NCI-H1436 treated with DMSO at 0.1 percent for 48 hours (cell line): ENCODE measurements at places on chromosomes 5 and 9.
A peak's percentile ranks its signal among the peaks of the same experiment; 100 is the strongest.

DNA sequence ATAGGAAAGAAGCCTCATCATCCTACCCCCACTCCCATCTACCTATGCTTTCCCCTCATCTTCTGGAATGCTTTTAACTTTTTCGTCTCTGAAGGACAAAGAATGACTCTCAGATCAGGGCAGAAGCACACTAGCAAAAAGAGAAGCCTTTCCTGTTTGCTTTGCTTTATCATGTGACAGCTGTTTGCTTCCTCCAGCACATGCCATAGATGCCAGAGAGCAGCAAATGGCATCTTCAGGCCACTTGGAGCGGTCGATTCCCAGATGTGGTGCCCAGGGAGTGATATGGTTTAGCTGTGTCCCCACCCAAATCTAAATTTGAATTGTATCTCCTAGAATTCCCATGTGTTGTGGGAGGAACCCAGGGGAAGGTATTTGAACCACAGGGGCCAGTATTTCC is 294.8 kb downstream of the GADD45G start:
- DNase-seq, result no peak

DNA sequence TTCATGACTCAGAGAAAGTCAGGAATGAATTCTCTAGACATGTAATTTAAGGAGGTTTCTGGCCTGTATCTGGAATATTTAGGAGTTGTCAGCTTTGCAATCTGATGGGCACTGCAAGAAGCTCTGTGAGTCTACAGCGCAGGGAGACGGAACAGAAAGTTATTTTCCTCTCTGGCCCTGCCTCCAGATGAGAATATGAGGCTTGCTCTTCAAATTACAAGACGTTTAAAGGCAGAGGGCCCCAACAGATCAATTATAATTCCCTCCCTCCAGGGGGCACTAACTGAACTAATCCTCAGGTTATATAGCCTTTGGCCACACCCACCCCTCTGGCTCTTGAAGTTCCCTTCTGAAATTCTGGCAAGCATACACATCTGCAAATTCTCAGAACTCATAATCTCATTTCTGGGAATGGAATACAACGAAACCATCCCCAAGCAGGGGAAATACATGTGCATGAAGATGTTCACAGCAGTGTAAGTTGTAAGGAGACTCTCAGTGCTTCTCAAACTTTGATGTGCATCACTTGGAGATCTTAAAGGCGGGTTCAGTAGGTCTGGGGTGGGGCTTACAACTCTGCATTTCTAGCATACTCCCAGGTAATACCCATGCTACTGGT is 307.6 kb downstream of the CWC27 start:
- DNase-seq, result no peak

- no peak for DNase-seq
Observed at GRCh38 chr5:109411627-109412026, 1.9 kb upstream of the PJA2 start.

- DNase-seq, result peak; percentile 77
Observed at GRCh38 chr9:105877721-105878120, 183.4 kb downstream of the TMEM38B start.

DNA sequence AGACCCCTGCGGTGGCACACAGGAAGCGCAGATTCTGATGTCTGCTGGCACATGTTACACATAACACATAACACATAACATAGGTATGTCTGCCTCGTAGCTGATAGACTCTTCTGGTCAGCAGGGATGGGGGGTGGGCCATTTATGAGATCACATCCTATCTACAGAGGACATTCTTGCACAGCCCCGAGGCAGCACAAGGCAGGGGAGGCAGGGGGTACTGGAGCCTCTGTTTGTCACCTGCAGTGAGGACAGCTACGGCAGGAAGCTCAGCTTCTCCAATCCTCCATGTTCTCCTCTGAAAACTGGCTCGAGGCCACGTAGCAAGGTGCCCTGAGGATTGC is 16.7 kb upstream of the MED10 start:
- no peak for DNase-seq

GRCh38 chr5:95365302-95366095 is 25.7 kb upstream of the FAM81B start:
- DNase-seq, result no peak

- DNase-seq, result no peak
Observed at GRCh38 chr5:172370648-172371545, 83.4 kb downstream of the SH3PXD2B start.

GRCh38 chr9:20980832-20981455 is 50.5 kb downstream of the HACD4 start:
- no peak for DNase-seq

DNA sequence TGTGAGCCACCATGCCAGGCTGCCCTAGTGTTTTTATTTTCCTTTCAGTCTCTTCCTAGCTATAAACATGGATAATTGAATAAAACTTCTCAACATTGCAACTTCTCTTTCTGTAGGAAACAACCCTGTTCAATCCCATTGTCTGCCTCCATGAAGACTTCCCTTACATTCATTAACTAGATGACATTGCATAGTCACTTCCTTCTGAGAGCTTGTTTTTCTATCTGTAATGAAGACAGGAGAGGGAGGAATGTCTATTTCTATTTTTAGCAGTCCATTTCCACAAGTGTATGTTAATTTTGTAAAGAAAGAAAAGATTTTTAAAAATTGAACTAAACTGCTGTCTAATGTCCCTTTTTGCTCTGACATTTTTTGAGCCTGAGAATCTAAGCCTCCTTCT is 55.6 kb upstream of the MELK start:
- DNase-seq, result no peak

DNA sequence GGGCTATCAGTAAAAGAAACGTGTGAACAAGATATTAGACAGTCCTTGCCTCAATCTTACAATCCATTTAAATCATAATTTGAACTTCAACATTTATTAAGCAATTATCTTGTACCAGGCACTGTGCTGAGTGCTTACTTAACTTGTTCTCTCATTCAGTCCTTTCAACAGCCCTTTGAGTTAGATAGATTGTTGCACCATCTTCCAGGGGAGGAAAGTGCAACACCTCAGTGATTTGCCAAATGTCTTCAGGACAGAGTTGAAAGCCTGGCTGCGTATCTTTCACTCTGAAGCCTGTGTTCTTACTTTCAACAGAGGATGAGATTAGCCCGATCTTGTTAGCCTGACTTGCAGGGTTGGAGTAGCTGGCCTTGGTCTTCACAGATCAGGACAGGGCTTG is 34.2 kb upstream of the SUB1 start:
- DNase-seq, result no peak
